ENCODE measurements at places on chromosomes 6 and 20.

DNA sequence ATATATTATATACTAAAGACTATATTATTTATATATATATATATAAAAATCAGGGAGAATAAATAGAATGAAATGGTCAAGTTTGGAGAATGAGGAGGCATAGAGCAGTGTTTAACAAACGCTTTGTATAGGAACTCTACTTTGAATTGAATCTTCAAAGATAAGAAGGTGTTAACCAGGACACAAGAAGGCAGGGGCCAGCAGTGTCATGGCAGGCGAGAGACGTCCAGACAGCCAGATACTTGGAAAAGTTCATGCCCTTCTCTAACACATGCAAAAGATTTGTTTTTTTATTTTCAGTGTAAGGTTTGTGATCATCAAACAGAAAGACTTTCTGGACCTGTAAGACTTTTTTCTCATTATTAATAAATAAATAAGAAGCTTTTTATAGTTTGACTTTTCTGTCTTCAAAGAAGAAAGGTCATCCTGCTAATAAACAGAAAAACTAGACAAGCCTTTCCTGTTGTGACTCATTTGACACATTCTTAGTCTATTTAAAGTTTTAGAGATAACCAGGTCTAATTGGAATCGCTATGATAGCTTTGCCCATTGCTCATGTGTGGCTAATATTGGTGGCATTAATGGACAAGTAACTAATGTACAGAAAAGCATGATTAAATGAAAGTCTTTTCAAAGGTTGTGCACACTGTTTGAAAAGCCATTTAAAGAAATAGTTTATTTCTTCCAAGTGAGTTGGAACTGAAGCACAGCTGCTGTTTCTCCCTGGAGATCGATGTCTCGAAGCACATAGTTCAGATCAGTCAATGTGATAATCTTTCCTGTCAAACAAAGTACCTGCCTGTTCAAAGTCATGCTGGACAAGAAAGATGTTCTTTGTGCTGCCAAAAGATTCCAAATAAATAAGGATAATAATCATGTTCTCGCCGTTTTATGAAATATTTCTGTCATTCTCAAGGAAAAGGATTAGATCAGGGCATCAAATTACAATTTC is 420.4 kb upstream of the OPRM1 start:
- no peak for DNase-seq

- DNase-seq: no peak
Observed at GRCh38 chr20:13485576-13485975, 153.2 kb downstream of the TASP1 start.

DNA sequence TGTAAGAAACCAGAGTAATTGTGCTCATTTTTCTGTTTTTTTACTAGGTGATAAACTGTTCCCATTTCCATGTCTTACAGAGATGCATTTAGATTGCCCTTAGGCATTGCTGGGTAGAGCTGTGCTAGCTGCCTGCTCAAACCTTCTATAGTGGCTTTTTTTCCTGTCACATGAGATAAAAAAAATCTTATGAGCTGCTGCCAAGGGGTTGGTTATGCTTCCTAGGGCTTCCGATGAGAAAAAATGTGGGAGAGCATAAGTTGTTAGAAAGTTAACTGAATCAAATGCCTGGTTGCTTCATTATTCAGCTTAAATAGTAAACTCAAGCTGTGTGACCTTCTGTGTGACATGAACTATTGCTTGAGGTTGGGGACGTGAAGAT is 50.0 kb upstream of the NOX3 start:
- no peak for DNase-seq

DNA sequence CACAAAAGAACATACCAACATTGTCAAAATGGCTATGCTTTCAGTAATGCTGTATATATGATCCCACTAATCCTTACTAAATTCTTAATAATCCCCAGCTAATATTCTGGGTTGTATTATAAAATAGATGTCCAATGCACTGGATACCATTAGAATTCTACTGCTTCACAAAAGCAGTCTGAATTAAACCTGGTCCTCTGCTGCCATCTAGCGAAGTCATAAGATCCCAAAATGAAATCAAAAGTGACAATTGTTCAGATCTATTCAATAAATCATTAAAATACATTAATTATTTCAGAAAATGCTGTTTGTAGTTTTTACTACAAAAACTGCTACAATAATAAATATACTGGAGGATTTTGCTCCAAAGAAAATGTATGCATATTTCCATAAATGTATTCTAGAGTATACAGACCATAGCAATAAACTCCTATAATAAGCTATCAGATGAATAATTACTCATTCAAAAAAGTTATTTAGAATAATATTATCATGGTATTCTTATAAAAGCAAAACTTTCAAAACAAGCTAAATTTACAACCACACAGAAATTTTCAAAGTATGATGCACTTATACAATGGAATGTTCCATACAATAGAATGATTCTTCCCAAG is 92.6 kb downstream of the RNGTT start:
- no peak for DNase-seq
